T-helper 2 cell treated with Interferon-gamma antibody and Interleukin-4, amounts not matched to agents 5 μg/mL and 100 μg/mL, for 36 hours (primary cell): ENCODE measurements at places on chromosomes 4 and X.

GRCh38 chrX:148610328-148610698 lies 109.9 kb downstream of the AFF2 start:
- DNase-seq: no peak

- no peak for DNase-seq
Observed at GRCh38 chr4:24843096-24843495, 47.7 kb downstream of the SOD3 start.

DNA sequence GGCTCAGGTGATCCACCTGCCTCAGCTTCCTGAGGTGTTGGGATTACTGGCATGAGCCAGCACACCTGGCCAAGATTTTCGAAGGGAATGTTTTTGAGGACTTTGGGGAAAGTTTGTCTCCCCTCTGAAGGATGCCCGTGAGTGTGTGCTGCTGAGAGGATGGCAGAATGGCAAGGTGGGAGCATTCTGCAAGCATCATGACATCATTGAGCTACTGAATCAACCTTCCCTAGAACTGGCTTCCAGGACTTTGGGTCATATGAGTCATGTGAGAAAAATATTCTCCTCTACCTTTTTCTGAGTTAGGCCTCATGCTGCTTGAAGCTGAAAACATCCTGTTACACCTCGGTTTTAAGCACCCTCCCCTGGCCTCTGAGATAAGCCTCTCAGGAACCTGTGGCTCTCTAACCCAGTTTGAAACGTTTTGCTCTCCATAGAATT lies 31.0 kb downstream of the TMEM131L start:
- peak; percentile 66 for DNase-seq

DNA sequence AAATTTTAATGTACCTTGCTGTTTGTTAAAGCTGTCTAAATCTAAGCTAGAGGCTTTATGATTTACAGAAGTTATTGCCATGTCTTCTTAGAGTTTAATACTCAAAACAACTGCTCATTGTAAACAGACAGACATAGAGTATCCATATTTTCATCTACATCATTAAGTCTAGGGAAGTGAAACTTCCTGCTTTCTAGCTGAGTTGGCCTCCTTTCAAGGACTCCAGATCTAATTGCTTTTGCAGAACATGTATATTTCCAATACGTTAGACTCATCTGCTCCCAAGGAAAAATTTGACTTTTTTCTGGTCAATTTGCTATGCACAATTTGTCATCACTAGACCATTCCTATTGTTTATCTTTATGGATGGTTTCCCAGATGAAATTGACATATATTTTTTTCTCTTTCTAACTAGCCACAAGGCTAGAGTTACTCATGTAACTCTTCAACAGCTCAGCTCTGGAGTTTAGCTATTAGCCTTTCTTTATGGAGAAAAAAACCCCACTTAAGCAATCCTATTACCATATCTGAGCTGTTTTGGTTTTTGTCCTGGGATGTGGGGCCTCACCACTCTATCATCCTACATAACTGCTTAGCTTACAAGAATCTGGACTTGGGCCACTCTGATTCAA lies 122.9 kb downstream of the PPA2 start:
- DNase-seq: no peak

DNA sequence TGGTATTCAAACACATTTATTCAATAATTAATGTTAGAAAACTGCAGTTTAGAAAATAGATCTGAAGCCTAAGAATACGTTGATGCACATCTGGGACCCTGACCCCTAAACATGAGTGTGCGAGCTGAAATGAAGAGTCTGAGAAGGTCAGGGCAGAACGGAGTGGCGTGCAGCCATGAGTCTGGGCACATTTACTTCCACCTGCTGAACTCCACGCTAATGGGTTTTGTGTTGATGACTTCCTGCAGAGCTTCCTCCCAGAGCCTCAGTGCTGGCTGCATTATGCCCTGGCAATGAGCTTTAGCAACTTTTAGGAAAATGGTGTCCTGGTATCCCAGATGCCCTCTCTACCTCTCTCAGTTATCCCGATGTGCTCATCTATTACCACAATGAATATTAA lies 53.1 kb downstream of the FAM114A1 start:
- DNase-seq: no peak

DNA sequence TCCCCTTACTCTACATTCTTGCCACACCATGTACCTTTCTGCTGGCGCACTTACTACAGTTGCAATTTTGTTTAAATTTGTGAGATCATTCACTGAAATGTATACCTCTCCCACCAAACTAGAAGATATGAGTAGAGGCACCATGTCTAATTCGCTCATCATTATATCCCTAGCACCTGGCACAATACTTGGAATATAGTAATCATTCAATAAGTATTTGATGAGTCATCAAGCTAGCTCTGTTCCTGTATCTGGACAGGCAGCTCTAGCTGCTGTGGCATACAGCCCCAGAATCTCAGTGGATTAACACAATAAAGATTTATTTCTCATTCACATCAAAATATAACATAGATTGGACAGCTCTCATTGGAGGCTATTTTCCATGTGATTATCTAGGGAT lies 245.9 kb downstream of the IDS start:
- no peak for DNase-seq

DNA sequence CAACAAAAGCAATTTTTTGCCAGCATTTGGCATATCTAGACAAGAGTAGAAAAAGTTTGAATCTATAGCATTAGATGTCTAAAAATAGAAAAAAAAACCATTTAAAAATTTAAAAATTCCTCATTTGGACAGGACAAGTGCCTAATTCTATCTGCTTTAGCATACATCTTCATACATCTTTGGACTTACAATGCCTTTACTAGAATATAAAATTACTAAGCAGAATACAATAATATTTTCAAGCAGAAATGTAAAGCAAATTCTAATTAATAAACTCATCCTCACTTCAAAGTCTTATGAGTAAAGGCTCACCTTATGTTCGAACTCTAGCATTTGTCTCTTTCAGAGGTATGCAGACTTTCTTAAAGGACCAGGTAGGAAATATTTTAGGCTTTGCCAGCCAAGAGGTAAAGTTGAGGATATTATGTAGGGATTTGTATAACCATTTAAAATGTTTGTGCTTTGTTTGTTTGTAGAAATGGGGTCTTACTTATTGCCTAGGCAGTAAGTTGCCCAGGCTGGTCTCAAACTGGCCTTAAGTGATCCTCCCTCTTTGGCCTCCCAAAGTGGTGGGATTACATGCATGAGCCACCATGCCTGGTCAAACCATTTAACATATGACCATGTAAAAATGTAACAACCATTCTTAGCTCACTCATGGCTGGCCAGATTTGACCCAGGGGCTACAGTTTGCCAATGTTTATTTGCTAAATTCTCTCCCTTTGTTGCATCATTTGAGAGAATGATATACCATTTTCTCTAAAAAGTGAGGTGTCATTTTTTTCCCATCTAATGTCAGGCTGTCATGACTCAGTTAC lies 29.1 kb downstream of the UGDH start:
- no peak for DNase-seq

GRCh38 chrX:13059637-13060499 lies 15.4 kb upstream of the FAM9C start:
- DNase-seq: no peak

GRCh38 chr4:118821590-118822293 lies 14.2 kb downstream of the SEC24D start:
- no peak for DNase-seq

DNA sequence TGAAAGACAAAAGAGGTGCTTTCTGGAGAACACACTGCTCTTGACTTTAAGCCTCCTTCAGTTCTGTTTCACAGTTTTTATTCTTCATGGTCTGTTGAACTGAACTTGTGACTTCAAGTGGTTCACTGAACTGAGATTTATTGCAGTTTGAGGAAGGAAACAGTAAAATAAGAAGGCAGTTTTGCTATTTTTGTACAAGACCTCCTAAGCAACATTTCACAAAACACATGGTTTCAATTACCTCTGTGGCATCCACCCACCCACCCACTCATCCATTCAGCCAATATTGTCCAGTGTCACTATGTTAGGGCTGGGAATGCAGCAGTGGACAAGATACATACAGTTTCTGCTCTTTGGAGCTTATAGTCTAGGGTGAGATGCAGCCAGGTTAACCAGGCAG lies 131.3 kb downstream of the IL1RAPL2 start:
- DNase-seq: no peak

DNA sequence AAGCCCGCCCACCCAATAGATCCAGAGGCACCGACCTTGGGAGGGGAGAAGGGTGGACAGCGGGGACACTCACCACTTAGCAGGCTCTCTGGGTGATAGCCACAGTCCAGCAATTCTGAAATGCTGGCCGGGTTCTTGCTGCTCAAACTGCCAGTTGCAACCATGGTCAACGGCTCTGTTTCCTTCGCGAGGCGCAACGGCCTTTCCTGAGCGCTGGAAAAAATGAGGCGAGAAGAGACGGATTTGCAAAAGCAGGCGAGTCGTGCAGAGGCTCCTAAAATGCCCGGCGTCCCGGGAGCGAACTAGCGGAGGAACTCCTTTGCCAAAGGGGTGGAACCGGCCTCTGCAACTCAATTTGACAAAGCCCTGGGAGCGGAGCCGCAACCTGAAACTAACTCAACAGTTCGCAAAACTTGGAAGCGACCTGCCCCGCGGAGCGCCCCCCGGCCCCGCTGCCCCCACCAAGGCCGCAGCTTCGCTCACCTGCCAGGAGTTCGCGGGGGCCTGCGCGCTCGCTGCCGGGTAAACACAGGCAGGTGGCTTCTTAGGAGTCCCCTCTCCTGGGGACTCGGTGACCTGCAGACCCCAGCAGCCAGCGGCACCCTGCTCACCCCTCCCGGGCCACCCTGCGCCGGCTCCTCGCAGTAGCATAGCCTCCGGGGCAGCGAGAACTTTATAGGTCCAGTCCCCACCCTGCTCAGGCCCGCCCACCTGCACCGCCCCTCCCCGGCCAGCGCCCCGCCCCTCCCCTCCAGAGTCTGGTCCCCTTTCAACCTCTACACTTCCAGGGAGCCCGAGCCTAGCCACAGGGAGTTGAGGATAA lies at the start of gene DDIT4L:
Gene DDIT4L, minus strand, starts transcription at position 649 of the 823 bp plus-strand sequence. Its CDS starts 485 bp downstream, at position 164.
- DNase-seq: no peak

- DNase-seq: no peak
Observed at GRCh38 chrX:14927401-14927800, 54.2 kb downstream of the MOSPD2 start.

DNA sequence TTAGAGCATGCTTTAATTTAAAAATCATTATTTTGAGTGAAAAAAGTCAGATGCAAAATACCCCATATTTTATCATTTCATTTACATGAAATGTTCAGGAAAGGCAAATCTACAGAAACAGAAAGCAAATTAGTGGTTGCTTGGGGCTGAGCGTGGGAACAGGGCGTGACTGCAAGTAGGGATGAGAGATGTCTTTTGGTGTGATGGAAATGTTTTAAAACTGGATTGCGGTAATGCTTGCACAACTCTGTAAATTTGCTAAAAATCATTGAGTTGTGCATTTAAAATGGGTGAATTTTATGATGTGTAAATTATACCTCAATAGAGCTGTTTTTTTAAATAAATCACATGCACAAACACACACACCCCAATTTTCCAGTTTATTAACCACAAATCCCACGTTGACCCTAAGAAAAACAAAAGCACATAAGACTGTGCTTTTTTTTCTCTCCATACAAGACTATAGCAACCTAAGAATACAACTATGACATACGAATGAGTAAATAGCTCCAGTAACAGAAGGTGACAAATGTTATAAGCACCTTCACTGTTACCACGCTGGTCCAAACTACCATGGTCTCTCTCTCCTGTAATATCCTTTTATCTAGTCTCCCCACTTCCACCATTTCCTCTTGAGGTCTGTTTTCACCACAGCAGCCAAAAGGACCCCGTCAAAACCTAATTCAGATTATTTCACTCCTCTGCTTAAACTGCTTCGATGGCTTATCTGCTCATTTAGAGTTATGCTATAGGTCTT lies 37.2 kb downstream of the FRMD7 start:
- no peak for DNase-seq

GRCh38 chr4:40168070-40168469 lies 28.8 kb upstream of the RHOH start:
- no peak for DNase-seq

DNA sequence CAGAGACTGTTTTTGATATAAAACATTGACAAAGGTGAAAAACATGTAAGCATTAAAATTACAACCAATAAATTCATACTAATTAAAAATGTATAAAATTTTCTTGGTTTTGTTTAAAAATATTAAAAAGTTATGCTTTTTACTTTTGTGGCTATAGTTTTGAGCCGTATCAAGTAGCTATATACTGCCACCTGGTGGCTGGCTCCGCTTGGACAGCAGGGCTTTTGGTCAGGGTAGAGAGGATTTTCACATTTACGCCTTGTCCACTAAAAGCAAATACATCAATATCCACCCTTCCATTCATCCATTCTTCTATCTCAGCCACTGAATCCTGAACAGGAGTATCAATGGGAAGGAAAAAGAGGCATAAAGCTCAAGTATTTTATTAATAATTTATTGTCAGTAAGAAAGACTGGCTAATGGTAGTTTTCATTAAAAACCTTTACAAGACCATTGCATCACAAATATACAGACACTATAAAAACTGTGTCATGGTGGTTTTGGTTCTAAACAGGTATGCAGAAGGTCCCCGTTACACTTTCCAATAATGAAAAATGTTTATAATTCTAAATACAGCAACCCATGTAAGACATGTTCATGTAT lies 32.1 kb upstream of the MTNR1A start:
- DNase-seq: peak; percentile 8

- no peak for DNase-seq
Observed at GRCh38 chrX:30489323-30489722, 88.2 kb downstream of the TASL start.

- no peak for DNase-seq
Observed at GRCh38 chr4:120525106-120525505, 397.4 kb downstream of the PRDM5 start.

DNA sequence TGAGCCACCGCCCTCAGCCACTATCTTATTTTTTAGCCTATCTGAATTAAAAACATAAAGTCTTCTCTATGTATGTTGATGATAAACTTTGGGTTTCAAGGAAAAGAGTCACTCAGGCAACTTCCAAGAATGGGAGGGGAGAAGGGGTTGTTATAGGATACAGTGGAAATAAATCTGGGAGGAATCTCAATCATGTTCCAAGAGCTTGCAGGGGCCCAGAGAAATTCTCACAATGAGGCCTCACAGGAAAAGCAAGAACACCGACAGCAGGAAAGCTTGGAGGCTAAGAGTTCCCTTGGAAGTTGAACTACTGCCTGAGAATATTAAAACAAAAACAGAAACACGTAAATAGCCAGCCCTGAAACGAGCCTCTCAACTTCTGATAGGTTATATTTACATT lies 384.6 kb upstream of the IGFBP7 start:
- DNase-seq: no peak
